Thoracic aorta (tissue), 2 donors: ENCODE measurements at places on chromosomes 12 and 14. TPM values are rescaled to one million over a fixed set of nuclear protein-coding genes. Genes with fewer than 3 reads are reported as not detected.

GRCh38 chr14:71290960-71291466 is 383.8 kb downstream of the PCNX1 start:
- H3K4me1 ChIP-seq = peaks cover 11% of the 10 kb centered on the region
- H3K36me3 ChIP-seq = no peaks in the 10 kb centered on the region
- H3K4me3 ChIP-seq = no peak overlapping the region
- H3K27me3 ChIP-seq = no peaks in the 10 kb centered on the region
- no peak overlapping the region for H3K27ac ChIP-seq
- DNase-seq = no peak

The SPTSSA gene
- total RNA-seq = 10.8 TPM

GRCh38 chr14:81536241-81536771 is 2.7 kb upstream of the SEL1L start:
- no peaks in the 10 kb centered on the region for H3K36me3 ChIP-seq
- DNase-seq = no peak
- peak overlapping the region; percentile 45 for H3K27ac ChIP-seq
- H3K4me1 ChIP-seq = peaks cover 47% of the 10 kb centered on the region
- no peak overlapping the region for H3K4me3 ChIP-seq
- no peaks in the 10 kb centered on the region for H3K27me3 ChIP-seq

GRCh38 chr14:51533160-51533559 is 118.5 kb upstream of the FRMD6 start:
- no peak overlapping the region for H3K27ac ChIP-seq
- no peak for DNase-seq
- no peaks in the 10 kb centered on the region for H3K27me3 ChIP-seq
- H3K4me3 ChIP-seq = no peak overlapping the region
- H3K4me1 ChIP-seq = no peaks in the 10 kb centered on the region

DNA sequence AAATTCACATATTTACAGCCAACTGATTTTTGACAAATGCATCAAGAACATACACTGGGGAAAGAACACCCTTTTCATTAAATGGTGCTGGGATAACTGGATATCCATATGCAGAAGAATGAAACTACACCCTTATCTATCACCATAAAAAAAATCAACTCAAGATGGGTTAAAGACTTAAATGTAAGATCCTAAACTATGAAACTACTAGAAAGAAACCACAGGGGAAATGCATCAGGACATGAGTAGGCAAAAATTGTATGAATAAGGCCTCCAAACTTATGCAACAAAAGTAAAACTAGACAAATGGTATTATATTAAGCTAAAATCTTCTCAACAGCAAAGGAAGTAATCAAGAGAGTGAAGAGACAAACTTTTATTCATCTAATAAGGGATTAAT is 242.6 kb downstream of the CPNE8 start:
- H3K4me3 ChIP-seq = no peak overlapping the region
- H3K27me3 ChIP-seq = no peaks in the 10 kb centered on the region
- peaks cover 4% of the 10 kb centered on the region for H3K36me3 ChIP-seq

- H3K4me1 ChIP-seq = peaks cover 5% of the 10 kb centered on the region
- H3K4me3 ChIP-seq = no peak overlapping the region
- H3K36me3 ChIP-seq = no peaks in the 10 kb centered on the region
These were observed 26.1 kb upstream of the ETV6 start for GRCh38 chr12:11623382-11623781.

DNA sequence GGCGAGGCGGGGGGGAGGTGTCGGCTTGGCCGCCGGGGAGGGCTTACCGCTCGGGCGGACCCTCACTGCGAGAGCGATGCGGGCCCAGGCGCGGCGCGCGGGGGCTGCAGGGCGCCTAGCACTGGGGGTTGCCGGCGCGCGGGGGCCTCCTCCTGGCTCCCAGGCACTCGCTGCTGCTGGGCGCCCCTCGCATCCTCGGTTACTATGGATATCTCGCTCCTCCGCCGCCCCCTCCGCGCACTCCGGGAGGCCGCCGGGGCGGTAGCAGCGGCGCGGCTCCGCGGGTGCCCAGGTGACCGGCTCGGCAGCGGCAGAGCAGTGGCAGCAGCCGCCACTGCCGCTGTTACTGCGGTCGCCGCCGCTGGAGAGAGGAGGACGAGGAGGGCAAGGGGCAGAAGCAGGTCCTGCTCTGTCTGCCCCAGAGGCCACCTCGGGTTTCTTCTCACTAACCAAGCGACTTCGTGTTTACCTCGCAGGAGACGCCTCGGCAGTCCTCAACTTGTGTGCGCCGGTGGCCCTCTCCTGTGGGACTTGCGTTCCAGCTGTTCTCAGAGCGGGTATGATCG is 250.1 kb downstream of the APAF1 start:
- no peaks in the 10 kb centered on the region for H3K27me3 ChIP-seq
- DNase-seq = no peak
- H3K27ac ChIP-seq = no peak overlapping the region
- H3K4me1 ChIP-seq = peaks cover 8% of the 10 kb centered on the region

The APOF gene
- not detected for total RNA-seq

- no peaks in the 10 kb centered on the region for H3K4me1 ChIP-seq
- H3K36me3 ChIP-seq = no peaks in the 10 kb centered on the region
- DNase-seq = no peak
- no peak overlapping the region for H3K4me3 ChIP-seq
These were observed 359.6 kb downstream of the BMP4 start for GRCh38 chr14:53596853-53597525.

GRCh38 chr12:72089678-72090077 is 151.0 kb downstream of the TPH2 start:
- H3K4me1 ChIP-seq = no peaks in the 10 kb centered on the region
- H3K27me3 ChIP-seq = no peaks in the 10 kb centered on the region
- H3K27ac ChIP-seq = no peak overlapping the region
- no peaks in the 10 kb centered on the region for H3K36me3 ChIP-seq

DNA sequence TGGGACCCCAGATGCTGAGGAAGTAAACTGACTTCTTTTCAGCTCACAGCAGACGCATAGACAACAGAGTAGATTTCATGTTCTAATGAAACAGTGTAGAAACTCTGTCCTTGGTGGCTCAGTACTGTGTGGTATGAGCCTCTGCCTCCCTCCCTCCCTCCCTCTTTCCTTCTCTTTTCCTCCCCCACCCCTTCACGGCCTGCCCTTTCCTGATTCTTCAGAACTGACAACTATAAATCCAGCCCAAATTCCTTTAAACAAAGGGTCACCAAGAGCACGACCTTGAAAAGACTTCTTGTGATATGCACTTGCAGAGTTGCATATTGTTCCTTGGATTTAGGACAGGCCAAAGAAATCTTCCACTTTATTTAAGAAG is 164.0 kb downstream of the ETV6 start:
- H3K27me3 ChIP-seq = no peaks in the 10 kb centered on the region
- peak overlapping the region; percentile 68 for H3K4me3 ChIP-seq
- DNase-seq = no peak
- H3K27ac ChIP-seq = peak overlapping the region; percentile 69
- H3K36me3 ChIP-seq = no peaks in the 10 kb centered on the region
- H3K4me1 ChIP-seq = peaks cover 45% of the 10 kb centered on the region

- no peak overlapping the region for H3K27ac ChIP-seq
- H3K4me3 ChIP-seq = no peak overlapping the region
- no peaks in the 10 kb centered on the region for H3K36me3 ChIP-seq
- no peaks in the 10 kb centered on the region for H3K27me3 ChIP-seq
- DNase-seq = no peak
These were observed 36.3 kb upstream of the SINHCAF start for GRCh38 chr12:31362115-31362758.

The KRT73 gene
- total RNA-seq = not detected

DNA sequence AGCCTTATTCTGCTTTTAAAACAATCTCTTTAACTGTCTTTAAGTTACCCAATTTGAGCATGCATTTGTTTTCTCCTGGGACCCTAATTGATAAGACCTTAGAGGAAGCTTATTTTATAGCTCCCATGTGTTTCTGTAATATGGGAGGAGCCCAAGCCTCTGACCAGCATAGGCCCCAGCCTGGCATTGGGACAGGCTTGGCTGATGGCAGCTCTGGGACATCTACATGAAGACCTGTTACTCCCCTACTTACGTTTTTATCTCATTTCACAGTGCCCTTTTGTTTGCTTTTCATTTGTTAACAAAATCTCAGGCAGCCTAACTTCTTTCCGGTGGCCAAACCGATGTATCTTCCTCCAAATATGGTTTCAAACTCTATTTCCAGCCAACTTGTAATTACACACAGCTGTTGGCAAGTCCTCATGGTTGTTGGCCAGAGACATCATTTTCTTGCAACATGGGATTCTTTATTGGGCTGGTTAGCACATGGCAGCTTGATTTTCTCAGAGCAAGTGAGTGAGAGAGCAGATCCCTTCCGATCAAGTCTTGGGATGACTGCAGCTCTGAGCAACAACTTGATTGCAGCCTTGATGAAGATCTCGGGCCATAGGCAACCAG is 1117.5 kb downstream of the AACS start:
- no peaks in the 10 kb centered on the region for H3K36me3 ChIP-seq
- H3K4me3 ChIP-seq = no peak overlapping the region
- H3K27ac ChIP-seq = no peak overlapping the region
- no peak for DNase-seq
- H3K27me3 ChIP-seq = no peaks in the 10 kb centered on the region
- H3K4me1 ChIP-seq = no peaks in the 10 kb centered on the region

DNA sequence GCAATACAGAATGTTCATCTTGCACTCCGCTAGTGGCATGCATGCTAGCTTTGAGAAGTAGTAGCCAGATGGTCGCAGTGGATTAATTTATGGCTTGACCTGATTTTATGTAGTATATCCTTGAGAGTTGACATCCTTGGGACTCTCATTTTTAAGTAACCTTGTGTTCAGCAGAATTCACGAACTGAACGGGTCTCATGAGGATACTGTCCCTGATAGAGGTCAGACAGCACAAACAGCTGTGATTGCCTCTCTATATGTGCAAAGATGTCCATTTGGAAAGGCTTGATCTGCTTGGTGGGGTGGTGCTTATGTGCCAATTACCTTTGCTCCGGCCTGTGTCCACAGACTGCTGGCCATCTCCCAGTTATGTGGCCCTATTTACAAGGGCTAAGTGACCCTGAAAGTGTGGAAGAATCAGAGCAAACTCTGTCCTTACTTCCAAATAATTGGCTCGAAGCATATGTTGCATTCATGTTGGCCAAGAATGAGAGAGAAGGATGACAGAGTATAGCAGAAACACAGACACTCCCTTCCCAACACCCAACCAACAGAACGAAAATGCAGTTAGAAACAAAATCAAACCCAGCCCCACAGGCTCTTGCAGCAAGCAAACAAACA is 167.1 kb downstream of the CRADD start:
- H3K4me1 ChIP-seq = no peaks in the 10 kb centered on the region
- DNase-seq = no peak
- H3K36me3 ChIP-seq = no peaks in the 10 kb centered on the region
- H3K27ac ChIP-seq = no peak overlapping the region

The GPX2 gene
- not detected for total RNA-seq

The SLC10A1 gene
- not detected for total RNA-seq

DNA sequence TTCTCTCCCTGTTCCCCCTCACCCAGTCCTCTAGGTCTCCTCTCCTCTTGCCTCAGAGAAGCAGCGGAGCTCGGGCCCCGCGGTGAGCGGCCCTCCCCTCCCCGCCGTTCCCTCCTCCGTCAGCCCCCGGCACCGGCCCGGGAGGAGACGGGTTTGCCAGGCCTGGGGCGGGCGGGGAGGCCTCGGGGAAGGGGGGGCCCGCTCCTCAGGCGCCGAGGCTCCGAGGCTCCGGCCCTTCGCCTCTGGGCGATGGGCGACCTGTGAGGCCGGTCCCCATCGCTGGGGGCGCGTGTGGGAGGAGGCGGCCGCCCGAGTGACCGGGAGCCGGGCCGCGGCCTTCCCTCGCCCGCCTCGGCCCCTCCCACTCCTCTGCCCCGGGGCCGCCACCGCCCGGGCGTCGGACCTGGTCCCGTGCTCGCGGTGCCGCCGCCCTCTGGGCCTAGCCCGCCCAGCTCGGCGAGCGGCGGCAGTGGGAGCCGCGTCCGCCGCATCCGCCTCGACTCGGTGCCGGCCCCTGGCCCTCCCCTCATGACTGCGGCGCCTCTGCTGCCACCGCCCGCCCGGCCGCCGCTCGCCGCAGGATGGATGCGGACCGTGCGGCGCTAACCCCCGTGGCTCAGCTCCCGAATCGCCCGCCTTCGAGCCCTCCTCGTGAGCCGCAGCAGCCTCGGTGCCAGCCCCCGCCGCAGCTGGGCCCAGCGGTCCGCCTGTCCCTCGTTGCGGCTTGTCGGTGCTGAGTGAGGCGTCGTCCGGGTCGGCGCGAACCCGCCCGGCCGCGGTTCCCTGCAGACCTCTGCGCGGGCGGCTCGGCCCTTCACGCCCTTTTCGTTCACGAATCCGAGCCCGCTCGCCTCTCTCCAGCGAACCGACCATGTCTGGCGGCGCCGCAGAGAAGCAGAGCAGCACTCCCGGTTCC is 574 bp downstream of the WNK1 start:
- no peak for DNase-seq
- H3K27me3 ChIP-seq = no peaks in the 10 kb centered on the region
- H3K36me3 ChIP-seq = no peaks in the 10 kb centered on the region
- peaks cover 24% of the 10 kb centered on the region for H3K4me1 ChIP-seq
- peak overlapping the region; percentile 89 for H3K4me3 ChIP-seq

The STRAP gene
- total RNA-seq = 55.5 TPM

- no peak overlapping the region for H3K4me3 ChIP-seq
- H3K4me1 ChIP-seq = no peaks in the 10 kb centered on the region
- no peak overlapping the region for H3K27ac ChIP-seq
- no peaks in the 10 kb centered on the region for H3K36me3 ChIP-seq
These were observed 427.5 kb upstream of the MIS18BP1 start for GRCh38 chr14:45680531-45680930.

DNA sequence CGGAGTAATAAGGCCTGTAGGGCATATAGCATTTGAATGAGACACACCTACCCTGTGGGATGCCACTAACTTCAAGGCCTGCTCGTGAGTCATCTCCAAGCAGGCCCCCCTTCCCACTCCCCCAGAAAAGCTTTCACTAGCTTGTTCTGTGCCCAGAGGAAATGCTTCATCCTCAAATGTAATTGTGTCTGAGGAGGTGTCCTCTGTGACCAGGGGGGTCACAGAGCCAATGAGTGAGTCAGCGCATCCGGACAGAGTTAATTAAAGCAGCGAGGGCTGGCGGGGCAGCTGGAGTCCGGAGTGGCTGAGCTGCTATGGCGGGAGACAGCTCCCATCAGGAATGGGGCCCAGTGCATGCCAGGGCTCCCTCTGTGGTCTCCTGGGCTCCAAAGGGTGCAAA is 27.0 kb upstream of the ESRRB start:
- H3K27ac ChIP-seq = no peak overlapping the region
- DNase-seq = no peak
- no peak overlapping the region for H3K4me3 ChIP-seq

GRCh38 chr14:105204206-105204930 is 23.3 kb upstream of the NUDT14 start:
- H3K27me3 ChIP-seq = no peaks in the 10 kb centered on the region
- peaks cover 13% of the 10 kb centered on the region for H3K4me1 ChIP-seq
- DNase-seq = no peak
- H3K36me3 ChIP-seq = no peaks in the 10 kb centered on the region
- no peak overlapping the region for H3K4me3 ChIP-seq
- H3K27ac ChIP-seq = no peak overlapping the region

- peaks cover 5% of the 10 kb centered on the region for H3K36me3 ChIP-seq
- no peak overlapping the region for H3K27ac ChIP-seq
- H3K4me3 ChIP-seq = no peak overlapping the region
- no peak for DNase-seq
These were observed 56.7 kb downstream of the PPFIBP1 start for GRCh38 chr12:27580561-27581330.

The PTPRB gene
- total RNA-seq = 21.9 TPM

- H3K27me3 ChIP-seq = no peaks in the 10 kb centered on the region
- no peak for DNase-seq
- no peaks in the 10 kb centered on the region for H3K36me3 ChIP-seq
- no peaks in the 10 kb centered on the region for H3K4me1 ChIP-seq
These were observed 18.7 kb upstream of the EPYC start for GRCh38 chr12:91023326-91024004.

The CYP27B1 gene
- 2.2 TPM for total RNA-seq
